Activated CD8-positive, alpha-beta memory T cell treated with anti-CD3 and anti-CD28 coated beads, Interleukin-2, amount 50 U/mL, for 4 hours (primary cell): ENCODE measurements at places on chromosomes 5 and 9.

DNA sequence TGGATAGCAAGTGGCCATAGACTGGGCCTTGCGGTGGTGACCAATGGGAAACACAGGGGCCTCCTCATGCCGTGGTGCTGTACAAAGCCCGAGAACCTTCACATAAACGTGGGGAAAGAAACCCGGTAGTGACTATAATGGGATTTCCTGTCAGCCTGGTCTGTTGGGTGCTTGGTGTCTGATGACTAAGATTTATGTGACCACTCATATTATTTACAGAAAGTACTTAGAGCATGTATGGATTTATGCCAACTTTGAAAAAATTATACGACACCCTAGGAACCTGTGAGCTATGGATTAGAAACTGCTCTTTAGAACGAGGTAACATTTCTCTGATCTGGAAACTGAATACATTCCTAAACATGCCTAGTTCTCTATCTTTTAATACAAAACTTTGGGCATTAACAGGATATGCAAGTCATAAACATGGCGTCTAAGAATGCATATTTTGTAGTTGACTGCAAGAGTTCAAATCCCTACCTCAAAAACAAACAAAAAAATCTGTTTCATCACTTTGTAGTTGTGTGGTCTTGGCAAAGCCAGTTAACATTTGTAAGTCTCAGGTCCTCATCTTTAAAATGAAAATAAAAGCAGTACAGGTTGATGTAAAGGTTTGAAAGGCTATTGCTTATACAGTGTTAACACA lies 85.4 kb downstream of the TMEM167A start:
- no peak for DNase-seq

DNA sequence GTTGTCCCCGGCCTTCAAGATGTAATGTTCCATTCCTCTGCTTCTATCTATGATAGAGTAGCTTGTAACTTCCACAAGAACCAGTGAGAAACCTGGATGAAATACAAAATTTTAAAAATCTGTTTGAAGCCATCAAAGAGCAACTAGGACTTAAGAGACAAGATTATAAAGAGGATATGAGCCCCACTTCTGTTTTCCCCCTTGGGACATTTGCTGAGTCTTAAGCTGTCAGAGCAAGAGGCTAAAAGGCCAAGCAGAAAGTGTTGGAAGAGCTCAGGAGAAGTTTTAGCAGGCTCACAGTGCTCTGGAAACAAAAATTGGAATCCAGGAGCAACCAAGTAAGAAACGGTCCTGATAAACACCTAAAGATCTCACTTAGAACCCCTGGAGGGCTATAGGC lies 76.1 kb downstream of the ADRB2 start:
- no peak for DNase-seq

- no peak for DNase-seq
Measured at GRCh38 chr9:37197158-37198038, 77.0 kb downstream of the ZCCHC7 start.

DNA sequence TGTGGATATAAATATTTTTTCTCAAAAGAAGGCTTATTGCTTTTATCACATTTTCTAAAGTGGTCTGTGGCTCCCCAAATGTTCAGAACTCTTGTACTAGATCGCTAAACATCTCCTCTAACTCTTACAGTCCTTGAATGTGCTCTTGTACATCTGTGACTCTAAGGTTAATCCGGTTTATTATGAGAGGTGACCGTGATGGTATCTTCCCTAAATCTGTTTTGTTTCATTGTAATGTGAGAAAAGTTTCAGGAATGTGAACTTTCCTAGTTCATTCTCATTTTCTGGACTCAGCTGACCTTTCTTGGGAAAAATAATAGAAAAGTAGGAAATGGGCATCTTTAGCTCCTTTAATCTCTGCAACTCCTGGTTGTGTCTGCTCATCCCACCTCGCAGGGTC lies 94.5 kb upstream of the CD180 start:
- no peak for DNase-seq

DNA sequence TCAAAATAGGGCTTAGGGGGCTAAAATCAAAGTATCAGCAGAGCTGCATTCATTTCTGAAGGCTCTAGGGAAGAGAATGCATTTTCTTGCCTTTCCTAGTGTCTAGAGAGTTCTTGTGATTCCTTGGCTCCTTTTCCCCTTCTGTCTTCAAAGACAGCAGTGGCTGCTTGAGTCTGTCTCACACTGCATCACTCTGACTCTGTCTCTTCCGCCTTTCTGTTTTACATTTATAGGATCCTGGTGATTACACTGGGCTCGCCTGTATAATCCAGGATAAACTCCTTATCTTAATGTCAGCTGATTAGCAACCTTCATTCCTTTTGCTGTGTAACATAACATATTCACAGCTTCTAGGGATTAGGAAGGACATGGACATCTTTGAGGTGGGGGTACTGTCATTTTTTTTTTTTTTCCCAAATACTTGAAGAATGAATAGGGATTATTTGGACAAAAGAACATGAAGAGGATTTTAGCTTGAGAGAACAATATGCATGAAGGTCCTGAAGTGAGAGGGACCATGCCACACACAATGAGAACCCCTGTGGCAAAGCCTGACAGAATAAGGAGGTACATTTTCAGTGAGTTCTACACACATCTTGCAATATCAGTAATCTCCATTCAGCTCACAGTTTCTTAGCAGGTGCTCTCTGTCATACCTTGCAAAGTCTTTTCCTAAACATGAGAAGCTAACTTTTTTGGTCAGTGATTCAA lies 267.6 kb downstream of the FAM170A start:
- no peak for DNase-seq

GRCh38 chr9:3361116-3361515 lies 164.7 kb downstream of the RFX3 start:
- DNase-seq, result no peak

DNA sequence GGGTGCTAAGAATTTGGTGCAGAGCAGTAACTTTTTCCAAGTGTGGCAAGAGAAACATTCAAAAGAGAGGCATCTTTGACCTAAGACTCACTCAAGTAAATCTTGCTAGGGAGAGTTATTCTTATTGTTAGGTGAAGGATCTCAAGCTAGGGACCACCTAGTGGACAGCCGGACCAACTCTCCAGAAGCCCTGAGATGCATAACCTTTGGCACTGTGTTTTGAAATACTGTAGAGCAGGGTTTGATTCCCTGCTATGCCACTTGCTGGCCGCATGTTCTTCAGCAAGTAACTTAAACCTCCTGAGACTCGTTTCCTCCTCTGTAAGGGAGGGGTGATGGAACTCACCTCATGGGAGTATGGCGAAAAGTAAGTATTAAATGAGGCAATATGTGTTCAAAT lies 336.1 kb upstream of the ADAMTSL1 start:
- no peak for DNase-seq

GRCh38 chr5:124283031-124283430 lies 463.4 kb downstream of the ZNF608 start:
- DNase-seq, result no peak
